ENCODE measurements at places on chromosomes 6 and 20.
A peak's percentile ranks its signal among the peaks of the same experiment; 100 is the strongest.

DNA sequence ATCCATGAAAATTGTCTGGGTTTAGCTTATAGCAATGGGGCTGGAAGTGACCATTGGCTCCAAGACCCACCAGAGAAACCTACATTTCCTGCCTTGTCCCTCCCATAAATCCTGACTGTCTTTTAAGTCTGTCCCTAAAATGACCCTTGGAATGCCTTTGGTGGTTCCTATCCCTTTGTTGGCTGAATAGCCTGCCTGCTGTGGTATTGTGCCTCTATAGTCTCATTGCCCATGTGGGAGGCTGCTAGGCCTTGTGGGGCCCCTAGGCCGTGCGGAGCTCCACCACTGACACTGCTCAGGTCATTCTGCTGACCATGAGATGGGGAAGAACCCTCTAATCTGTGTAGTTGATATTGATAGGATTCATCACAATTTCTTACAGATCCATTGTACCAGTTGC lies 43.3 kb downstream of the SCP2D1 start:
- DNase-seq, result no peak

DNA sequence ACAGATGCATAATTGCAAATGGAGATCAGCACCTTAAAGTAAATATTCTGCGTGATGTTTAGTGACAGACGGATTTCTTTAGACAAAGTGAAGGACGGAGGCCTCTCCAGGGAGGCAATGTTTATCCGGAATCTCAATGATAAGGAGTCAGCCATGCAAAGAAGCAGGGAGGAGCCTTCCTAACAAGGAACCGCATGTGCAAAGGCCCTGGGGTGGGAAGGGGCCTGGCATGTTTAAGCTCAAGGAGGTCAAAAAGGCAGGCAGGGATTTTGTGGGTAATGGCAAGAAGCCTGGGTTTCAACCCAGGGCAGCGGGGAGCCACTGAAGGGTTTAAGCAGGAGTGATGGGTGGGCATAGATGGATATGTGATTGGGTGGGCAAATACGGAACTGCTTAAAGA lies 678 bp downstream of the BPIFB3 start:
- no peak for DNase-seq

DNA sequence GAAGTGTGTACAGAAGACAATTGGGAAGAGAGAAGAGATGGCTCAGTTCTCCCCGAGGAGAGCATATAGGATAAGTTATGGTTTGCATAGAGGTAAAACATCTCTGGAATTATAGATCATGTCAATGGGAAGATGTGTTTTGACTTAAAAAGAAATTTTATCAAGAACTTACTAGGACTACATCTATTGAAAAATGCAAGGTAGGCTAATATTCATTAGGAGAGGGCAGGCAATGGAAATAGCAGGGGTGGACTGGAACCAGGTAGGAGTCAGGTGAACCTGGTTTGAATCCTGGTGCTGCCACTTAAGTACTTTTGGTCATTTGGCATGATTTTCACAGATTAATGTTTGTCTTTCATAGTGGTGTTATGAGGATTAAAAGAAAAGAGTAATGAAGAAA lies 96.2 kb downstream of the FARS2 start:
- DNase-seq, result no peak

DNA sequence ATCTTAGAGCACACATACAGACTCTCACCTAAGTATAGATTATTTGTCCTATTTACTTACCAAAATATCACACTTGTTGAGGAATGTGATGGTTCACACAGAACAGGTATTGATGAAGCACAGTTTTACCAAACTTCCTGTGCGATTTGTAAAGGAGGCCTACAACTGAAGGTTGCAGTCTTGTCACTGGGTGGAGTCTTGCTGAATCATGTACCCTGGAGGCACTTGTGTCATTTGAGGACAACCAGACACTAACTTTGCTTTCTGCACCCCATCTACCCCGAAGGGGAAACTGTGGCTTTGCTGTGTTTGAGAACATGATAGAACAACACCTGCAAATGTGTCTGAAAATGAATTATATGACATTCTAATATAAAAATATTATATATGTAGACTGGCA lies 32.4 kb upstream of the HINT3 start:
- no peak for DNase-seq

DNA sequence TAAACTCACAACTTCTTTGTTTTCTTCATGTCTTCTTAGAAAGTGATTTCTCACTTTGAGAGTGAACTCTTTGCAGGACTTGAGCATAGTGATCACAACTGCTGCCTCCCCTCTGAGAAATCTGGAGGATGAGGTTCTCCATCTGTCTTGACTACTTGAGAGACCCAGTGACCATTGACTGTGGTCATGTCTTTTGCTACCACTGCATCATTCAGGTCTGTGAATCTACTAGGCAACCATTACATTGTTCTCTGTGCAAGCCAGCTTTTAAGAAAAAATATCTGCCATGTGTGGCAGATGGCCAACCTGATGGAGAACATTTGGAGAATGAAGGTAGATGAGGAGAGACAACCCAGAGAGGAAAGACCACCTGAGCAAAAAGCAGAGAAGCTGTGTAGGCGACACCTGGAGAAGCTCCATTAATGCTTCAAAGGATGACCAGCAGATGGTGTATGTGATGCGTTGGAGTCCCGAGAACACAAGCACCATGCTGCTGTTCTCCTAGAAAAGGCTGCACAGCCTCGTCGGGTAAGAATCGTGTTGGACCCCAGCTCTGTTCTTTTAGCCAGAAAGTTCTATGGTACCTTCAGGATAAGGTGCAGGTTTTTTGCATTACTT lies 25.1 kb upstream of the TRIM26 start:
- no peak for DNase-seq

- DNase-seq, result no peak
Measured at GRCh38 chr6:67544851-67545452, 1090.1 kb upstream of the ADGRB3 start.

DNA sequence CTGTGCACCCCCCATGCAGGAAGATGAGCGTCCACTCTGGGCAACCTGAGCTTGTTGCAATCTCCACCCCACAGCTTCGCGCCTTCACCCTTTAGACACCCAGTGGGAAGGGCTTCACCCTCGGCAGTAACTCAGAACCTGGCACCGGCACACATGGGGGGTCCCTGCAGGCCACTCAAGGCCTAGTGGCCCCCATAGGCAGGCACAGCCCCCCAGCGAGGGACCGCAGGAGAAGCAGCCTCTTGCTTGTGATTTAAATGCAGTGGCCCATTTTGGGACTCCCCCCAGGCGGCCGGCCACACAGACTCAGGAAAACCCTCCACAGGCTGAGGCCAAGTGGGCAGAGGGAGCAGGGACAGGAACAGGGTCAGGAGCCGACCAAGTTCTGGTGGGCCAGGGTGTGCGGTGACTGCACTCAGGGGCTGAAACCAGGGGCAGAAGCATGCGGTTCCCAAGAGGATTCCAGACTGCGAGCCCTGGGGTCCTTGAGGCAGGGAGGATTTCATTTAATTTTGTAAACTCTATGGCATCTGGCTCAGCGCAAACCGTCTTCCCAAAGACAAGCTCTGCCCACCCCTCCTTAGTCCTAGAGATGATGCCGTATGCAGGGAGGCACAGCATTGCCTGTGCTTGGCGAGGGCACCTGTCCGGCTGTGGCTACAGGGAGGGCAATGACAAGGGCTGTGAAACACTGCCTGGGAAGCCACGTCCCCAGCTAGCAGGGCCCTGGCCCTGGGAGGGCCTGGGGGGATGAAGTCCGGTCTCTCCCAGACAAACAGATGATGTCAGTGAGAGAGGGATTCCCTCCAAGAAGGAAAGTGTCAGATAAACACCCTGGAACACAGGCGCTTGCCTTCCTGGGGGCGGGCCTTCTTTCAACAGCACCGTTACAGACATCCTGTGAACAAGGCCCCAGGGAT lies 52.9 kb upstream of the GPR31 start:
- DNase-seq, result no peak

- no peak for DNase-seq
Measured at GRCh38 chr6:33164665-33165373, 27.4 kb downstream of the COL11A2 start.

- DNase-seq, result no peak
Measured at GRCh38 chr6:134359302-134359701, 41.4 kb upstream of the SGK1 start.

DNA sequence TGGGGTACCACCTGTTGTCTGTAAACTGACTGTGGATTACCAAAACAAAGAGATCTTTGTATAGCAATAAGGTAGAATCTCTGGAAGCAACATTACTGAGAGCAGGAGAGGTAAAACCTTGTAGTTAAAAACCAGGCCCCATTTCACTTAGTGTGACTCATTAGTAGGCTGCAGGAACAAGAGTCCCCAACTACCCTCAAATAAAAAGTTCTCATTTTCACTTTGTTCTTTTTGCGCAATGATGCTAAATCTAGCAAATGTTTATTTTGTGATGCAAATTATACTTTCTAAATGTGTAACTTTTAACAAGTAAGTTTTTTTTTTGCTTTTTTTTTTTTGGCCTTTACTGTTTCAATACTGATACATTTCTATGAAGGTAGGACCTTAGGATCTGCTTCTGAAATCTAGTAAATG lies 67.1 kb downstream of the ESF1 start:
- no peak for DNase-seq

- DNase-seq, result no peak
Measured at GRCh38 chr6:28711788-28712341, 186.2 kb downstream of the GPX5 start.

GRCh38 chr6:112360498-112360897 lies 13.4 kb downstream of the RFPL4B start:
- no peak for DNase-seq

DNA sequence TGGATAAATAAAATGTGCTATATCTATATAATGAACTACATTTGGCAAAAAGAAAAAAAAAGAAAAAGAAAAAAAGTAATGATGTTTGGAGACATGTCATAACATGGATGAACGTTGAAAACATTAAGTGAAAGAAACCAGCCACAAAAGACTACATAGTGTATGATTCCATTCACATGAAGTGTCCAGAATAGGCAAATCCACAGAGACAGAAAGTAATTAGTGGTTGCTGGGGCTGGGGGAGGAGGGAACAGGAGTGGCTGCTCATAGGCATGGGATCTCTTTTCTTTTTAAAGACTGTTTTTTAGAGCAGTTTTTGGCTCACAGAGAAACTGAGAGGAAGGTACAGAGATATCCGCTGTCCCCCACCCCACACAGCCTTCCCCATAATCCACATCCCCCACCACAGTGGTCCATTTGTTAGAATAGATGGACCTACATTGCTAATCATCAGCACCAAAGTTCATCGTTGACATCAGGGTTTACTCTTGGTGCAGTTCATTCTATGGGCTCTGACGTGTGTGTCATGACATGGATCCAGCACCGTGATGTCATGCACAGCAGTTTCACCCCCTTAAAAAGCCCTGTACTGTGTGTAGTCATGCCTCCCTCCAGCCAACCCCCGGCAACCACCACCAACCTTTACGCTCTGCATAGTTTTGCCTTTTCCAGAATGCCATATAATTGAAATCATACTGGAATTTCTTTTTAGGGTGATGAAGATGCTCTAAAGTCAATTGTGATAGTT lies 240.9 kb upstream of the RREB1 start:
- DNase-seq, result no peak

GRCh38 chr20:59721386-59721785 lies 117.0 kb downstream of the PHACTR3 start:
- no peak for DNase-seq

DNA sequence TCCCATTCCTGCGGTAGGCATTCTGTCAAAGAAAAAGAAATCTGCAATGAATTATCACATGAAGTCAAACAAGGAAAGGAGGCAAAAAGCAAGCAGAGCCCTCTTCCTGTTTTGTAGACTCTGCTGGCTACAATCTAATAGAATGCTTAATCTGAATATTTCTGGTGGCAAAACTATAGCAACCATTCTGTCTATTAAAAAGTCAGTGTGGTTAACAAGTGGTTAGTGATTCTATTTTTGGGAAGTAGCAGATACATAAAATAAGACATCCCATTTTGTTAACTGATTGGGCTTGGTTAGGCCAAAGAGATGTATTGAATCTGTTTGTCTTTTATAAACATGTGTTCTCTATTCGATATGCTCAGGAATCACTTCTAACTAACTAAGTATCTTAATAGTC lies 442.3 kb downstream of the CDC5L start:
- no peak for DNase-seq

DNA sequence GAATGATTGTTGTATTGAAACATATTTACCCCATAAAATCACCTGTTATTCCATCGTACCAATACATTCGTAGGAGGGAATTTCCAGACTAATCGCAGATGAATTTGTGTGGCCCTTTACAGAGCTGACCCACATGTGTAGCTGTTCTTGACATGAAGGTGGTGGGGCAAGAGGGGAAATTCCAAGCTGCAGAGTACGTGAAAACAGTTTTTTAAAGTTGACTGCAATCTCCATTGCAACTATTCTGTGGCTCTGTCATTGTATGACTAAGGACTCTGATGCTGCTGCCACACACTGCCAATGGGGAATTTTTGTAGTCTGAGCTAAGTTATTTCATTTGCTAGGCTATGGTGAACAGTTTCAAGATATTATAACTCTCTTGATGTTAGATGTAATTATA lies 46.4 kb upstream of the ADTRP start:
- DNase-seq, result no peak

DNA sequence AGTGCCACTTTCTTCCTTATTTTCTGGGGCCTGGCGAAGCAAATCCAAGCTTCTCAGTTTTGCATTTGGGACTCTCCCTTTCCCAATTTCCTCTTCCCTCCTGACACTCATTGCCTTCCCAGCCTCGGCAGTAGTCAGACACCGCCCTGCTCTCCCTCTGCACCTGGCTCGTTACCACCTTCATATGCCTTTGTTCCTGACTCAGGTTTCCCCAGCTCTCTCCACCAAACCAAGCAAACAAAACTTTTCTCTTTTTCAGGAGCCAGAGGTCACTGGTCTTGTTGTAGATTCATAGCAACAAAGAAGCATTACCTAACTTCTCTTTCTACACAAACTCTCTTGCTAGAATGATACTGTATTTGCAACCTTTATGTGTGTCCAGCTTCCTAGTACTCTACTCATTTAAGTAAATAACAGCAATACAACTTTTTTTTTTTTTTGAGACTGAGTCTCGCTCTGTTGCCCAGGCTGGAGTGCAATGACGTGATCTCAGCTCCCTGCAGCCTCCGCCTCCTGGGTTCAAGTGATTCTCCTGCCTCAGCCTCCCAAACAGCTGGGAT lies 9.0 kb upstream of the ZC3H12D start:
- peak; percentile 72 for DNase-seq

DNA sequence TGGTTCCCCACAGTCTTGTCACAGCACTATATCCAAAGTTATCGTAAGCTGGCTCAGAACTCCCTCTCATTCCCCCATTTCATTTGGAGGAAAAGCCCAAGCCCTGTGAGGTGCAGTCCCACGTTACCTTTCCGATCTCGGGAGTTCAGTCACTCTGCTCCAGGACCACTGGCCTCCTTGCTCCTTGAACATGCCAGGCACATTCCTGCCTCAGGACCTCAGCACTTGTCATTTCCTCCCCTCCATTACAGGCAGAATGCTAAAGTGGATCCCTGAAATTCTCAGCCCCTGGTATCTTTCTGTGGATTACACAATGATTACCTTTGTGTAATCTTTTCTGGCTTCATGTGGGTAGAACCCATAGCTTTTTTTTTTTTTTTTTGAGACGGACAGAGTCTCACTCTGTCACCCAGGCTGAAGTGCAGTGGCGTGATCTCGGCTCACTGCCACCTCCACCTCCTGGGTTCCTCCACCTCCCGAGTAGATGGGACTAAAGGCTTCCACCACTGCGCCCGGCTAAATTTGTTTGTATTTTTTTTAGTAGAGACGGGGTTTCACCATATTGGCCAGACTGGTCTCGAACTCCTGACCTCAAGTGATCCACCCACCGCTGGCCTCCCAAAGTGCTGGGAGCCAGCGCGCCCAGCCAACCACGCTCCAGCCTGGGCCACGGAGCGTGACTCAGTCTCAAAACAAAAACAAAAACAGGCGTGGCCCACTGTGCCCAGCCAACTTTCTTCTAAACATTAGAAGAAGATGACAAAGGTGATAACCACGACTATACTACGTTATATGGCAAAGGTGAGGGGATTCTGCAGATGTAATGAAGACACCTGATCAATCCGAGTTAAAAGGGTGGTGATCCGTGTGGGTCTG lies 4.0 kb upstream of the OXT start:
- no peak for DNase-seq

All from colonic mucosa (tissue), 4 donors.